Aorta (tissue), 5 donors: ENCODE measurements at places on chromosomes 11 and 22. TPM values are rescaled to one million over a fixed set of nuclear protein-coding genes. Genes with fewer than 3 reads are reported as not detected.

GRCh38 chr11:42012271-42012670 lies 552.8 kb upstream of the LRRC4C start:
- DNase-seq: no peak

Gene APOBEC3B
- not detected for total RNA-seq

Gene SLCO2B1
- total RNA-seq: 144 TPM

Gene PGM2L1
- total RNA-seq: 18.8 TPM

Gene DGAT2
- total RNA-seq: 4.4 TPM

DNA sequence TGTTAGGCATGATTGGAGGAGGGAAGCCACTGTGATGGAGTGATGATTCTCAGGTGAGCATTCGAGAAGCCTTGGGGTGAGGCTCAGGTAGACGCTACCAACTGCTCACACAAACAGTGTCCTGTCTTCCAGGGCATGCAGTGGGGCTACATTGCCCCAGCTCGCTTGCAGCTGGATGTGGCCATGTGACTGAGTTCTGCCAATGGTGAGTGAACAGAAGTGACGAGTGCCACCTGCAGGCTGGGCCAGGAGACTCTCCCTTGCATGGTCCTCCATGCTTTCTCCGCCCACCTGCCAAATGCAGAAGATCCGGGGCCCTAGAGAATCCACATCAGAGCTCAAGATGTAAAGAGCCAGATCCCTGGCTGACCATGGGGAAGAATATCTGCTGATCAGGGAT lies 195.9 kb downstream of the BCR start:
- no peak for DNase-seq

DNA sequence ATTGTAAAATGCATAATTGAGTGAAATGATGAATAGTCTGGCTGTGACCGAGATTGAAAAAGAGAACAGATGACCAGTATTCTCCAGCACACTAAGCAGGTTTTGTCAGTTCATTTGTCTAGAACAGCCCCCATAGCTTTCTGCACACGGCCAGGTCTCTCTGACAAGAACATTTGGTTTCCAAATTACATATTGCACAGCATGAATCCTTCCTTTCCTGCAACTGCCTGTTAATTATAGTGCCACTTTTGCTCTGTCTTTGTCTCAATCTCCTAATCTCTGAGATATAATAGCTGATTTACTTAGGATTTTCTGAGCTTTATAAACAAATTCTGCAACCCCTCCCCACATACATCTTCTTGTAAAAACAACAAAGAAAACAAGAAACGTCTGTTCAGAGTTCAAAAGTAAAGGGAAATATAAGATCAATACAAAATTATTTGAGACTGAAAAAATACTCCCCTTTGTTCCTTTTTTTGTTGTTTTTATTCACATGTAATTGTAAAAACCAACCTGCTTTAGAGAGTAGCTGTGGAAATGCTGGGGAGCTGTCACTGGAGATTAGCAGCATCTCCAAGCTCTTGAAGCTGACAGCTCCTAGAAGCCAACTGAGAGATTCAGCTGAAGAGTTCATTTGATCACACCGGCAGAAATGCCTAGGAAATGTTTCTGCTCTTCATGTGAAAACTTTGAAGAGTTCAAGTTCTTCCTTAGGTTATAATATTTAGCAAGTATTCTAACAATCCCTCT lies 998.1 kb downstream of the DLG2 start:
- DNase-seq: no peak

DNA sequence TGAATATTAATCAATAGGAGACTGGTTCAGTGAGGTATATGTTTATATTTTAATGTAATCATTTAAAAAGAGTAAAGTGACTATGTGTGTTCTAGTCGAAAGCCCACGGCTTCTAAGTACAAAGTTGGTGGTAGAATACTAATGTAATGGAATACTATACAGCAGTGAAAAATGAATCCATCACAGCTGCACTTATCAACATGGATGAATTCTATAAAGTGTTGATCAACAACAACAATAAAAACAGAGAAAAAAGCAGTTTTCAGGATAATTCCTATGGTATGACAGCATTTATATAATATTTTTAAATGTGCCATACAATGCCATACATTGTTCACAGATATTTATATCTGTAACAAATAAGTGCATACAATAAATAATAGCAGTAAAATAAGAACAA lies 114.1 kb downstream of the SEZ6L start:
- no peak for DNase-seq

GRCh38 chr11:36070213-36070953 lies 126.5 kb downstream of the LDLRAD3 start:
- no peak for DNase-seq

Gene PTPN5
- 2.1 TPM for total RNA-seq

Gene DDIAS
- total RNA-seq: 0.49 TPM

GRCh38 chr22:41311487-41311886 lies 10.2 kb downstream of the ZC3H7B start:
- no peak for DNase-seq

Gene OR56A1
- total RNA-seq: 0.13 TPM

DNA sequence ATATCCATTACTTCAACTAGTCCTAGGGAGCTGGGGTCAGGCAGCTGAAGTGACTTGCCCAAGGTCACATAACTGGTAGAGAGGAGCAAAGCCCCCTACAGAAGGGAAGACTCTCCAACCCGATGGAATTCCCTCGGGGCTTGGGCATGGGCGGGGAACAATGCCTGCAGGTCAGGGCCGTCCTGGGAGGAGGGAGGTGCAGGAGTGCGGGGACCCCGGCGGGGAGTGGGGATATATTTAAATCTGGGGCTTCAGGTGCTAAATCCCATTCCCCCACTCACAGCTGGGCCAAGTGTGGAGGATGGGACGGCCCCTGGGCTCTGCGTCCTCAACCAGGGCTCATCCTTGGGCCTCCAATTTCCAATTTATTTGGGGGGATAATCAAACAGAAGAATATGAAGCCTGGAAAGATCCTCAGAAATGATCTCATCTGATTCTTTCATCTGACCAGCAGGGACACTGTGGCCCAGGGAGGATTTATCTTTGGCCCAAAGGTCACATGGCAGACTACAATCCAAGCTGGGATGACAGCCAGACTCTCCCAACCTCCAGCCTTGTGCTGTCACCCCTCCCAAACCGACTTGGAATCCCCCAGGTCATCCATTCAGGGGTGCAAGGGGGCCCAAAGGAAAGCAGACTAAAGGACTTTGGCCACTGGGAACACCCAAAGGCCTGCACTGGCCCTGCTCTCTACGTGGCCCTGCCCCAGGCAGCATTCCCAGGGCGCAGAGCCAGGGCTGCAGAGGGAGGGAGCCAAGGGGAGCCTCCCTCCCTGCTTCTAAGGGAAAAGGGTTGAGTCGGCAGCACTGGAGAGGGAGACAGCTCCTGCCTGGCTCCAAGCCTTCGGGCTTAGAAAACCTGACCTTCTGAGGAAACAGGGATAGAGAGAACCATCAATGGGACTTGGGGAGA lies 8.7 kb upstream of the C1QTNF6 start:
- peak; percentile 94 for DNase-seq

DNA sequence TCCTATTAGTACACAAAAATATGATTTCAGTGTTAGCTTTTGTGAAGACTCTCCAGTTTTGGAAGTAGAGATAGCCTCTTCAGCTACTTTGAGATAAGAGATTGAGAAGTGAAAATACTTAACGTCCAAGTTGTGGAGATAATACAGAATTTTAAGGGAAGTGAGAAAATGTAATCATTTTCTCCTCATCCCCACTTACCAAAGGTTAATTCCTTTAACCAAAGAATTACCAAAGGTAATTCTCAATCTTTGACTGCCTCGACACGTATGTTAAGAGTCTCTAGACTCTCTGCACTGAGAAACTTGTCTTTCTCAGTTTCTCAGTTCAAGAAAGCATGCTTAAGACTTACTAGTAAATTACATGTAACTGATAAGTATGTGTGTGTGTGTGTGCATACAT lies 15.3 kb downstream of the C11orf54 start:
- no peak for DNase-seq

Gene MS4A15
- not detected for total RNA-seq

Gene PACSIN3
- 36.2 TPM for total RNA-seq

DNA sequence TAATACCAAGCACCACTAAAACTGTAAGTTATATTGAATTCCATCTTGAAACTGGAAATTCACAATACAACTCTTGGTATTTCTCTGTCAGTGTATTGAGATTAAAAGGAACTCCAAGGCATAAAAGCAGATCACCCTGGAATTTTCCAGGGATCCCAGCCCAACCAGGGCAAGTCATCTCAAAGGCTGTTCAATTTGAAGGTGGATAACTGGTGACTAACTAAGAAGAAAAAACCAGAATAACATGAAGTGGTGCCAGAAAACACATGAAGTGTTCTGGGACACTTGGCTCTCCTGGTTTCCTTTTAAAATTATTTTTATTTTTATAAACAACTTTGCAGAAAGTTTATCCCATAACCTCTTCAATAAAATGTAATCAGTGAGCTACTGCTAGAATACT lies 7.8 kb upstream of the BMAL1 start:
- no peak for DNase-seq

Gene OR51F2
- total RNA-seq: not detected

Gene PRRG4
- total RNA-seq: 2.0 TPM

- DNase-seq: no peak
Measured at GRCh38 chr11:124759266-124760204, 2.6 kb downstream of the ESAM start.

- DNase-seq: no peak
Measured at GRCh38 chr22:46992121-46992731, 229.8 kb downstream of the TBC1D22A start.

DNA sequence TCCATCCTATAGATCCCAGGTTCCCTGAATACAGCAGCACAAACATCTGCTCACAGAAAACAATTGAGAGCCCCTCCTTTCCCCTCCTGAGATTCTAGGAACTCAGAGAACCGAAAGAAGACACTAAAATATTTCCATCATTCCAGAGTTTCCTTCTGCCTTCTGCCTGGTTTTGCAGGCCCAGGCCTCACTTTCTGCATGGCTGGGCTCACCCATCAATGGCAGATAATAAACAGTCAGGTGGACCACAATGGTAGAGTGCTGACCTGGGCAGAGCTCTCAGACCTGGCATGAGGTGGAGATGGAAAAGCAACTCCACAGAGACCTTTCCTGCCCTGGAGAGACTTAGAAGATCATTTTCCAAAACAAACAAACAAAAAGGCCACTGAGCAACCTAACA lies 389.1 kb downstream of the NXPE2 start:
- DNase-seq: no peak
